Sciatic nerve (tissue), 2 donors: ENCODE measurements at places on chromosomes 16 and 17.

GRCh38 chr17:4497101-4497824 is 1.4 kb upstream of the SPNS2 start:
- no peak for DNase-seq

GRCh38 chr16:56413381-56413780 is 12.0 kb downstream of the AMFR start:
- DNase-seq = no peak

- no peak for DNase-seq
Measured at GRCh38 chr16:79449900-79450299, 150.6 kb downstream of the MAF start.

DNA sequence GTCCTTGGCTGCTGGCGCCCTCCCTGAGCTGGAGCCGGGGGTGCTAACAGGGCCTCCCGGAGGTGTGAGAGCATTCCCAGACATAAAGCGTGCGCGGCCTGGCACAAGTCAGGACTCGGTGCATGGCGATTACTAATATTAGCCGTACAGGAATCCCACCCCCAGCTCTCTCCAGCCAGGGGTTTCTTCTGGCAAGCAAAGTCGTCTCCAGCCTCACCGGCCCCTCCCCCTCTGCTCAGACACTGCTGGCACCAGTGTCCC is 5.0 kb downstream of the CASKIN1 start:
- no peak for DNase-seq

DNA sequence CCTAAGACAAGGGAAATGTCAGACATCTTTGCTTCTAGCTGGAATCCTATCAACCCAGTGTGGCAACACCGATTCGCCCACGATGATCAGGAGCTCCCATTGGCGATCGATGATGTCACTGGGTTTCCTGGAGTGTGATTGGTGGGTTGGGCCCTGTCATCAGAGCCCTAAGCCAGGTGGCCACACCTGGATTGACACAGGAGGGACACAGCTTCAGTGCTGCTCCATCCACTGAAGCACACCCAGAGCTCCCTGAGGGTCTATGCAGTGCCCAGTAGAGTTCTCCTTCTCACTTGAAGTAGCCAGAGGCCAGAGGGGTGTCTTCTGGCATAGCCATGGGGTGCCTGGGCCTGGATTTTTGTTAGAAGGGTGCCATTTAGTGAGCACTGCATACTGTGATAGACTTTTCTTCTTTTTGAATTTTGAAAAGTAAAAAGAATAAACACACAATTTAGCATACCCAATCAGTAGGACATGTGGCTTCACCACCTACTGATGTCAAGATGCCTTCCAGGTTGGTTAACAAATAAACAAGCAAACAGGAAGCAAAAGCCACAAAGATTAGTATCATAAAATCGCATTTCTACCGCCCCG is 77.6 kb downstream of the CMIP start:
- no peak for DNase-seq

DNA sequence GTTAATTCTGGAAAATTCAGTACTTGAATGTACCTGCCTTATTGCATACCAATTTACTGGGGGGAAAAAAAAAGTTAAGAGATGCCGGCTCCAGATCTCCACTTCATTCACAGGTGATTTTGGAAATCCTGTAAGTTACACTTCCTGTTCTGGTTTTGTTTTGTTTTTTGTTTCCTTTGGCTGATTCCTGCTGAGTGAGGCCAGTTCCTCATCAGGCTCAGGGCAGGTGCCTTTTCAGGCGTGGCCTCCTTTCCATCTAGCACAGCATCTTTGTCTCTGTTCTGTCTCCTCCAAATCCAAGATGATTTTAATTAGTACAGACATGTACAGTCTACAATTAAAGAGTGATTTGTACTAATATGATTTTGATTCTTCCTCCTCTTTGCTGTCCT is 19.2 kb downstream of the CYB561 start:
- no peak for DNase-seq

DNA sequence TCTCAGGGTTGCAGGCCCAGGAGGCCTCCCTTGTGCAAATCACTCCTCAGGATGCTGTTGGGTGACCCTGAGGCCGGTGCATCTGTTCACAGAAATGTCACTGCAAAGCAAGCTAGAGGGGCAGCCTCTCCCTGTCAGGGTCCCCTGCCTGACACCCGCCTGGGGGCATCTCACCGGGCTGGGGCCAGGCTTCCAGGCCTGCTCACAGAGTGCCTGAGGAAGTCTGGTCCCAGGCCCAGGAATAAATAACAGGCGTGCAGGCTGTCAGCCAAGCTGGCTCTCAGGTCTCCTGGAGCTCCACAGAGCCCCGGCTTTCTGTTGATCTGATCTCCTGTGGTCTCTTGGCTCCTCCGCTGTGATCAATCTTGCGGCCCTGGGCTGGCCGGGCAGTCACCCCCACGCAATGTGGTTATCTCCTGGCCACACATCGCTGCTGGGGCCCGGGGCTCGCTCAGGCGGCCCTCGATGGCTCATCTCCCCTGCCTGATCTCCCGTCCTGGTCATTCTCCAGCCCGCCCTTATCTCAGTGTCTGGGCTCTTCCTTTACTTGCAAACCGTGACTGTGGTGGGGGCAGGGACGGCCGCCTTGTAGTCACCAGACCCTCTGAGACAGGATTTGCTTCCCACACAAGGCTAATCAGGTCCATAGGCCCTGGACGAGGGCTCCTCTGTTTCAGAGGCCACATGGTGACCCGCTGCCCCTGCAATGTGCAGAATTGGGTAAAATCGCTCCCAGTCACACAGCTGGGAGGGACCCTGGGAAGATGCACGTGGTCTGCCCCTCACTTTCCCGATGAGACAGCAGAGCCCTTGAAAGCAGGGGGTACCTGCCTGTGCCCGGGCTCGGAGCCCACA is 231.2 kb upstream of the GSE1 start:
- no peak for DNase-seq

GRCh38 chr16:1884889-1885288 is 12.9 kb upstream of the MEIOB start:
- peak; percentile 15 for DNase-seq

DNA sequence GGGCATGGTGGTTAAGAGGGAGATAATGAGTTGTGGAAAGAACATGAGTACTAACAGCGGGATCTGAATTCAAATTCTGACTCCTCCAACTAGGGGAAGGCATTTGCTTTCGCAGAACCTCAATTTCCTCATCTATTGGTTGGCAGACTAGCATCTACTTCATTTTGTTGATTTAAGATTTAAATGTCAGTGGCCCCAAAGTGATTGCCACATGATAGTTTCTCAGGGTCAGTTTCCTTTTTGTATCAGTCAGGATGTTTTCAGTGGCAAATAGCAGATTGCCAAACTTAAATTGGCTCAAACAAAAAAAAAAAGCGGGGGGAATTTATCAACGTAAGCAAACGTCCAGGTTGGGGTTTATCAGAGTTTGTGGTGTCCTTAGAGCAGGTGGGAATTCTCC is 25.1 kb upstream of the NOS2 start:
- DNase-seq = no peak

GRCh38 chr17:17514993-17515933 is 19.1 kb upstream of the RASD1 start:
- DNase-seq = no peak

DNA sequence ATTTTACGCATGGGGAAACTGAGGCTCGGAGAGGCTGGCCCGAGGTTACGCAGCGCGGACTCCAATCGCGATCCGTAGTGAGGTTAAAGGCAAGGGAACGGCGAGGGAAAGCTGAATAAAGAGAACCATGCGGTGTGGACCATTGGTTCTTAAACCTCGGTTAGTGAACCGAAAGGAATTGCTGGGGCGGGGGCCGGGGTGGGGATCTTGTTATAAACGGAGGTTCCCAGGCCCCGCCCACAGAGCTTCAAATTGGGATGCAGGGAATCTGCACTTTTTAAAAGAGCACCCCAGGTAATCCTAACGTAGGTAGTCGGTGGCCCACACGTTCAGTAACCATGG is 524 bp downstream of the IQCK start:
- peak; percentile 62 for DNase-seq

DNA sequence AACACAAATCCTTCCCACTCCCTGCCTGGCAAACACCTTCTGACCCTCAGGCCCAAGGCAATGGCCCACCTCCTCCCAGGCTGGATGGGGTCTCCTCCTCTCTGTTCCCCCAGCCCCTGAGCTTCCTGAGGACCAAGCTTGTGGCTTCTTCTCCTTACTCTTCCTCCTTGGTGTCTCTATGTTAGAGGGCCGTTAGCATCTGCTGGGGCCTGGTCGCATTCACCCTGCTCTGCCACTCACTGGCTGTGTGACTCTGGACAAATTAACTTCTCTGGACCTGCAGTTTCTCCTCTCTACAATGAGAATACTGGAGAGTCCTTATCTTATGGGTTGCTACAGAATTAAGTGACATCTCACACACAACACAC is 725 bp upstream of the MT2A start:
- no peak for DNase-seq

DNA sequence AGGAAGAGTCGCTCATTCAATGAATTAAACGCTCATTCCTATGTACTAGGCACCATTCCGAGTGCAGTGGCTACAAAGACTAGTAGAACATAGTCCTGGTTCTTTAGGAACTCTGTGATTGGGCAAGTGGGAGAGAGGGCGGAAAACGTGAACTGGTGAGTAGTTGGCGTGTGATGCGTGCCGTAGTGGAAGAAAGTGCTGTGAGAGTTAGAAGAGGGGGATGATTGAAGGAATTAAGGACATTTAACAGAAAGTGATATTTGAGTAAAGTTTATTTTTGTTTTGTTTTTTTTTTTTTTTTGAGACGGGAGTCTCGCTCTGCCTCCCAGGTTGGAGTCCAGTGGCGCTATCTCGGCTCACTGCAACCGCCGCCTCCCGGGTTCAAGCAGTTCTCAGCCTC is 7.9 kb upstream of the SLFN14 start:
- no peak for DNase-seq

DNA sequence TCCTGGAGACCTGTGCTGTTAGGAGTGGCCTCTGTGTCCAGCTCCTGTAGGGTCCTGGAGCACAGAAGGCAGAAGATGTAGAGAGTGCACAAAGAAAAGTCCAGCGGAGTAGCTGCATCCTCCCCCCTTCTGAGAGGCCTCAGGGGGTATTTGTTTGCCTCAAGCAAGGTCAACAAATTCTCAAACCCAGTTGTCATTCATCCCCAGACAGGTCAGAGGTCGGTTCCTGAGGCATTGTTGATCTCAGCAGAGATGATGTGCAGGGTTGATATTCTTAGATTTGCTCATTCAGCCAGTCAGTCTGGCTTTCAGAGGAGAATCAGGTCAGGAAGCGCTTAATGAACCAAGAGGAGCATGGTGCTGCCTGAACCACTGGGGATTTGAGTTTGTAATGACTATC is 8.3 kb upstream of the RBFOX1 start:
- no peak for DNase-seq

- no peak for DNase-seq
Measured at GRCh38 chr17:33416131-33416530, 123.0 kb upstream of the ASIC2 start.

- no peak for DNase-seq
Measured at GRCh38 chr17:63546308-63547082, 3.8 kb upstream of the DCAF7 start.

DNA sequence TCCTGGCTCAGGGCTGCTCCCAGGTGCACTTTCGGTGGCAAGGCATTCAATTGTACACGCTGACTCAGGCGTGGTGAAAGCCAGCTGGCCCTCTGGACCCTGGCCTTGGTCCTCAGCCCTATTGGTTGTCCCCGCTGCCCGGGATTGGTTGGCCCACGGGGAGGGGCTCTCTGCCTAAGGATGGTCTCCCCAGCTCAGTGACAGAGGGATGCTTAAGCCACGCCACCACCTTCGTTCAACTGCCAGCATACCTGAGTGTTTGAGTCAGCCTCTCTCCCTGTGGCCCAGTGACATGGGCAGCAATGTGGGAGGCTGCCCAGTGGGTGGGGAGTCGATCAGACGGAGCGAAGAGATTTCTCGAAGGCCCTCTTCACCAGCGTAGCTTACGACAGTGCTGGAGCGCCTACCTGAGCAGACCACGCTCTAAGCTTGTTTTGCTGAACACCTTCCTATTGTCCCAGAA is 30.3 kb downstream of the IRF8 start:
- no peak for DNase-seq
